ENCODE measurements at places on chromosomes 3 and 15. TPM values are rescaled to one million over a fixed set of nuclear protein-coding genes. Genes with fewer than 3 reads are reported as not detected.

The MFGE8 gene
- polyA plus RNA-seq = 1,912 TPM

GRCh38 chr15:100801256-100801900 is 78.3 kb upstream of the ALDH1A3 start:
- DNase-seq = no peak

GRCh38 chr3:94176988-94177745 is 114.3 kb downstream of the NSUN3 start:
- no peak for DNase-seq

- no peak for DNase-seq
Observed at GRCh38 chr3:81829937-81830336, 68.5 kb upstream of the GBE1 start.
